ENCODE measurements at places on chromosomes 12 and 14. TPM values are rescaled to one million over a fixed set of nuclear protein-coding genes. Genes with fewer than 3 reads are reported as not detected.

DNA sequence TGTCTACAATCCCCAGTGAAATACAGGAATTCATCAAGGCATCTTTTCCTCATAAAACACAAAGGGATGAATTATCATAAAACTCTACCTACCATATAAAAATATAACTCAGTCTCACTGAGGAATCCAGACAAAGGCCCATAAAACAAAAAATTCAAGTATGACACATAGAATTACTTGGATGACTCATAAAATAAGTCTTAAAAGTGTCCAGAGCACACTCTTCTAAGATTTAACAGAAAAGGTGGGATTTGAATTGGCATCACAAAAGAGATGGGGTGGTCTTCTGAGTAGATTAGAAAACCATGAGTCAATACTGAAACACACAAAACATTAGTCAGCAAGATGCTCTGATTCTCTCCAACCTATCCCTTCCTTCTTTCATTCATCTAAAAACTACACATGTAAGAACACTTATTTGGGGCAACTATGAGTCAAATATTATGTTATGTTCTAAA, 202.7 kb upstream of the GARIN6 start:
- DNase-seq: peak; percentile 53

DNA sequence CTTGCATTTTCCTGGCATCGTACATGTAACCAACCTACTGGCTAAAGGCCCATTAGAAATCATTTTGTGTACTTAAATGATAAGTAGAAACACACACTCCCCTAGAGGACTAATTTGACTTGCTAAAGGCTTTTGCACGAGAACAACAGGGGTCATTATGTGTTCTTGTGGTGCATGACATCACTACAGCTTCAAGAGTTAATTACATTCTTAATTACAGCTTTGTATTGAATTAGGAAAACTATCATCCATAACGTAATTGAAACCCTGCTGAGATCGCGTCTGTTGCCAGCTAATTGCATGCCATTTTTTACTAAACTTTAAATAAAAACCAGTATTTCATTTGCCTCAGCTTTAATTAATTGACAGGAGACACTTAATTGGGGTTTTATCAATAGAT, 51.4 kb downstream of the TMEM132C start:
- DNase-seq: no peak

DNA sequence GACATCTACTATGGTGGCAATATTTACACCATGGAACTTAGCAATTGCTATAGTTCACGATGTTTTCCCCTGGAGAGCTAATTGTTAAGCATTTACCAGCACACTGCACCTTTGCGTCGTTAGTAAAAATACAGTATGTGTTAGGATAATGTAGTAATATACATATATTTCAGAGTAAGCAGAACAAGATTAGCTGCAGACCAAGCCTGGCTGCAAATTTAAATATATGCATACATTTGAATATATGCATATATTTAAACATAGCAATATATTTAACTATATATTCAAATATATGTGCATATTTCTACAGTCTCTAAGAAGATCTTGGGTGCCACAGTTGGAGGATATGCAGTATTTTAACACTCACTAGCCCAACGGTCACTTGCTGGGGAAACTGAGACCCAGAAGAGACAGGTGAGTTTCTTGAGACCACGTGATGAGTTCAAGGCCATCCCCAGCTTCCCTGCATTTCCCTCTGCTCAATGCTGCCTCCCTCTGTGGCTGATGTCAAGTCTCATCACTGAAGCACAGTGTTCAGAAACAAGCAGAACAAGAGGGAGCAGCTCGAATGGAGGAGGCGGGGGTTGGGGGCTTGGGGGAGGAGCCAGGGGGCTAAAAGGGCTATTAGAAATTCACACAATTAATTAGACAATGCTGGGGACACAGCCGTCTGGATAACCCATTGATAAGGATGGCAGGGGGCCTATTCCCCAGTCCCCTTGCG, 708.0 kb downstream of the MED13L start:
- DNase-seq: no peak

The SERPINA9 gene
- polyA plus RNA-seq: not detected

DNA sequence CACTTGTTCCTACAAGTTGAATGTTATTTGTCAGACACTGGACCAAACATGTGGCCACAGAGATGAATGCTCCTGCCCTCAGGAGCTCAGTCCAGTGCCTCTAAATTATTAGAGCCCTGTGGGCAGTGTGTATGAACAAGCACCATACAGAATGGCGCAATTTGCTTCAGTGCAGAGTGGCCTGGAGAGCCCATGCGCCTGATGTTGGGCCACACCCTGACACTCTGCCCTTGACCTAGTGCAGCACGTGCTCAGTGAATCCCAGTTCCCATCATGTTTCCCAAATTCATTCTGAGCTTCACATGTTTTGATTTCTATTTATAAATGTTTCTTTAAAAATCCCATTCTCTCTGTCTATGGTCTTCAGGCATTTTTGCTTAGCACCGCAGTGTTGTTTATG, 116.8 kb downstream of the PRMT8 start:
- no peak for DNase-seq

The ESRRB gene
- not detected for polyA plus RNA-seq

The DBX2 gene
- not detected for polyA plus RNA-seq

- DNase-seq: no peak
Measured at GRCh38 chr14:99333214-99333613, 61.2 kb upstream of the BCL11B start.

DNA sequence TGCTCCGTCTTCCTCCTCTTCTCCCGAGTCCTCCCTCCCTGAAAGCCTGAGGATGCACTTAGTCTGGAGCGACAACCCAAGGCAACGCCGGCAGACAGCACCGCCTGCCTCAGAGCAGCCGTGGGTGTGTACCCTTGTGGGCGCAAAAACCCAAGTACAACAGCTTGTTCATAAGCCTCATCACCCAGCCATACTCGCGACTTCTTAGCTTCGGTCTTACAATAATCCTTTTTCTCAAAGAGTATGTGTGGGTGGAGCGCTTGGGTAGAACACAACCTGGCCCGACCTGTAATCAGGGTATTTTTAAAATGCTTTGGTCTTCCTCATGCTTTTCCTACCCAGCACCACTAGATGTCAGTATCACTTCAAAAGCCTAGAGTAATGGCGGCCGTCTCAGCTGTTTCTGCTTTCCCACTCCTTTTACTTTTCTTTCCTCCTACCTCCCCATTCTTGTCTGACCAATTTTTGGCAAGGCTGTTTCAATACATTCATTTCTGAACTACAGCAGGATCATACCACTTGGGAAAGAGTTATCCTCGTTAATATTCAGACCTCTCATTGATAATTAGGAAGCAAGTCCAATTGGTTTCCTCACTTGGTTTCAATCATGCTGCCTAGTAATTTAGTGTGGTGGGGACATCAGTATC, 198.9 kb downstream of the EPS8 start:
- DNase-seq: peak; percentile 36

DNA sequence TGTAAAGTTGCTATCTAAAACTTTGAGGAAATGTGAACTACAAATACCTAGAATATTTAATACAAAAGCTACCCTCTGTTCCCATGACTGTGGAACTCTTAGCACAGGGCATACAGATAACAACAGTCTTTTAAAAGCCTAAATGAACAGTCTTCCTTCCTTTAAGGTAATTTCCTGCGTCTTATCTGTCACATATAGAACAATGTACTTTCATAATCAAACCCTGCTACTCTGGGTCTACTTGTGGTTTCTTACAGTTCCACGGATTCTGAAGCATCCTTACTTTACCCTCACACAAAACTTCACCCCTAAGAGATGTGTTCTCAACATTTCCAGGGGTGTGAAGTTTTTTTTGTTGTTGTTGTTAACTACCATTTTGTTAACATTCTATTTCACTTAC, 5.1 kb downstream of the PKP2 start:
- DNase-seq: no peak

Data from foreskin keratinocyte (primary cell).